ENCODE measurements at places on chromosomes 1 and 21. TPM values are rescaled to one million over a fixed set of nuclear protein-coding genes. Genes with fewer than 3 reads are reported as not detected.

Gene GABPA
- 14.7 TPM for total RNA-seq

Gene B3GALT2
- total RNA-seq = not detected

Gene CFHR4
- total RNA-seq = not detected

Gene PPM1J
- total RNA-seq = 7.7 TPM

Gene AIRE
- not detected for total RNA-seq

Gene ANKRD65
- 2.7 TPM for total RNA-seq

Gene ADGRL4
- total RNA-seq = 14.6 TPM

Gene RNF187
- 34.7 TPM for total RNA-seq

Gene CACNA1S
- not detected for total RNA-seq

Gene CEP350
- total RNA-seq = 15.8 TPM

Gene TFF2
- not detected for total RNA-seq

Gene PAPPA2
- total RNA-seq = 0.14 TPM

Gene CNKSR1
- total RNA-seq = 14.8 TPM

Gene OR14K1
- not detected for total RNA-seq

Gene AADACL4
- not detected for total RNA-seq

Gene GJC2
- 0.14 TPM for total RNA-seq

Gene ZNF683
- total RNA-seq = not detected

Gene LHX8
- not detected for total RNA-seq

Gene CSF3R
- total RNA-seq = not detected

Gene BLACAT1
- 3.9 TPM for total RNA-seq

Gene NBL1
- total RNA-seq = 98.1 TPM

Gene PRDM16
- 0.06 TPM for total RNA-seq

Gene GIPC2
- total RNA-seq = 1.5 TPM

Gene PTPRC
- not detected for total RNA-seq

Gene MAGOH
- total RNA-seq = 24.8 TPM

Gene HTR6
- total RNA-seq = not detected

Gene PSMA5
- total RNA-seq = 79.9 TPM

Gene KRTAP13-2
- total RNA-seq = not detected
